ENCODE measurements at places on chromosomes 4 and X. TPM values are rescaled to one million over a fixed set of nuclear protein-coding genes. Genes with fewer than 3 reads are reported as not detected.

SPANXA2 gene
- total RNA-seq: not detected

MTCP1 gene
- 15.5 TPM for total RNA-seq

DNA sequence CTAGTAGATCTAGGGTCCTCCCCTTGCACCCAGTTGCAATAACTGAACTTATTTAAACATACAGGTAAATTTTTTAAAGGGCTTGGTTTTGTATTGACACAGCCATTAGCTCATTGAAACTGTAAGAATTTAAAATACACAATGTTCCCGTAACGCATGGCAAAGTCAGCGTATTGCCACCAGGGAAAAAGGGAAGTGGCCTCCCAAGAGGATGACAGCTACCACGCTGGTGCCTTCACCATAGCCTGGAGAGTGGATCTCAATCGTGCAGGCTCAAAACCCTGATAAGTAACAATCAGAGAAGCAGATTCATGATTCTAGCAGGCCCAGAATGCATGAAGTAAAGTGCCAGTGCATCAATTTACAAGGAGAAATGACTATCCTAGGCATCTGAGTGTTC is 49.4 kb upstream of the RELL1 start:
- no peak for DNase-seq

KANTR gene
- 4.6 TPM for total RNA-seq

DNA sequence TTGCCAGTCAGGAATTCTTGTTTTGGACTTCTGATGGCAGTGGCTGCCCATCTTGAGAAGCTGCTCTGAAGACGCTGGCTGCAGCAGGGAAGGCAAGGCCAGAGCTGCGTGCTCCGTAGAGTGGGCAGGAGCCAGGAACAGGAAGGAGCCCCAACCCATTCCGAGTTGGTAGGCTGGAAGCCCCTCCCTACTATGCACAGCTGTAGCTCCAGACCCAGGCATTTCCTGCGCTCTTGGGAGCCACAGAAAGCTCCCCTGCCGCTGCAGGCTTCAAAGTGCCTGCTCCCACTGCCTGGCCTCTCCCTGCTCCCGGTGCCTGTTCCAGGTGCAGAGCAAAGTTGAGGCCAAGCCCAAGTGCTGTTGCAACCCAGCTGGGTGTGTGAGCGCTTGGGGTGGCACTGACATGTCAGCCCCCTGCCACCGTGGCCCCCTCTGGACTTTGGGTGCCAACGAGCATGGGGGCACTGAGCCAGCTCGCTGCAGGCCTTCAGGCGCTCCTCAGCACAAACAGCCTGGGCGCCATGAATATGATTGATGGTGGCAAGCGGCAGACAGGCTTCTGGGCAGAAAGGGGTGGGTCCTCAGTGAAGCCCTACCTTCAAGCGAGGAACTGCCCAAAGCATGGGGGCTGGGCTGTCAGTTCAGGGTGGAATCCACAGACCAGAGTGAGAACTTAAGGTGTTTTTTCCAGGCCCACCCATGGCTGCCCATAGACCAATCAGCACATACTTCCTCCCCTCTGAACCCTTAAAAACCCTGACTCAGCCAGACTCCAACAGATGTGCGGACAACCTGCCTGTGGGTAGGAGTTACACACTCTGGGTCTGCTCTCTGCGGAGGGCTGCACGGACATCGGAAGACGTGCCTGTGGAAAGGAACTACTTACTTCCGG is 677.2 kb upstream of the INTU start:
- no peak for DNase-seq

DCAF8L2 gene
- total RNA-seq: not detected

PLXNB3 gene
- 5.5 TPM for total RNA-seq

All from pulmonary artery endothelial cell (primary cell).